ENCODE measurements at places on chromosomes 6 and 20.

DNA sequence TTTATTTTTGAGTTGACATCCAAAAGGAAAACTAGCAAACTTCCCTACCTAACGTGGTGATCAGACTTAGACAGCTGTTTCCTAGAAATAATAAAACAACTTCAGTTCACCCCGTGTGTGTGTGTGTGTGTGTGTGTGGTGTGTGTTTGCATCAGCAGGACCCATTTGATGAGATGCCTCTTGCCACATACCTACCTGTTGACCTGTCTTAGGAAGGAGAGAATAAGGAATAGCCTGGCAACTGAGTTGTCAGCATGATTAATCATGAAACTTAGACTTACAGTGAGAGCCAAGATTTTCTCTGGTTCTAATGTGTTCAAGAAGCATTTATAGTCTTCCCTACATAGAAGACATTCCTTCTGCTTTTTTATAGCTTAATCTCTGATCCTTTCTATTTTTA is 16.1 kb upstream of the PBOV1 start:
- no peak for DNase-seq

GRCh38 chr20:16299897-16300296 is 273.4 kb downstream of the KIF16B start:
- DNase-seq: no peak

DNA sequence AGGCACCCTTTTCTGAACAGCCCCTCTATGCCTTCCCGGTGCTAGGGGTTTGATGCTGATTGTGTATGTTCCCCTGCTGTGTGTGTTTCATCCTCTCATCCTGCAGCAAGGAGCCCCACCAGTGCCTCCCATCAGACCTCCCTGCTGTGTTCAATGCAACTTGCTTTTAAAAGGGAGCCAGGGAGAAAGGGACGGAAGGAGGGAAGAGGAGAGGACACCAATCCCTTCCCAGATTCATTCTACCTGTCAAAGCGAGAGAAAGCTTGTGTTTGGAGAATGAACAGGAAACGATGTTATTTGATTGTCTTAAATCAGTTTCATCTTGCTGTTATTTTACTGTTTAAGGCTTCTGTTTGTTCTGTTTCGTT is 259.2 kb downstream of the ADGB start:
- no peak for DNase-seq

GRCh38 chr6:42230345-42231321 is 13.0 kb upstream of the MRPS10 start:
- DNase-seq: no peak

DNA sequence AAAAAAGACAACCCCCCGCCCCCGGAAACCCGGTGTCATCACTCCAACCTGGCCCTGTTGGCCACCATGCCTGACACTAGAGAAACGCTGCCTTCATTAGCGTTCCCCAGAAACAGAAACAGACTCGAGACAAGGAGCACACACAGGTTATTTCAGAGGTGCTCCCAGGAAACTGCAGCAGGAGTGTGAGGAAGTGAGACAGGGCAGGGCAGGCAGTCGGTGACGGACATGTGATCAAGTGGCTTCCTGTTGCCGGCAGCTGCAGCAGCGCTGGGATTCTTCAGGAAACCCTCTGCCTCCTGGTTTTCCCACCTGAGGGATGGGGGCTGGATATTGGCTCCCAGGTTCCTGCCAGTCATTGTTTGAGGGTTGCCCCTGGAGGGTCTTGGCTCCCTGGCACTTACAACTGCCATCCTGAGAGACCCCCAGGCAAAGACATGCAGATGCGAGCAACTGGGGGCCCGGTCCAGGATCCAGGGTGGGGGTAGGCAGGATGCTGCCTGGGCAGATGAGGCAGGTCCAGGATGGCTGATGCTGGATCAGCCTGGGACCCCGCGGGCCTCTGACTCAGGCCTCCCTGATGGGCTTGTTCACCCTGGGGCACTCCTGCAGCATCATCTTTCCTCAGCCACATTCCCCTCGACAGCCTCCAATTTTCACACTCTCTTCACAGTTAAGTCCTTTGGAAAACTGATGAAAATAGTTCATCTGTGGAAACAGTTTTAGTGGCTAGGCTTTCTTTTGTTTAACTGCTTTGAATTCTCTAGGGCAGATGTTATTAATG is 150.7 kb upstream of the SYNDIG1 start:
- DNase-seq: no peak

DNA sequence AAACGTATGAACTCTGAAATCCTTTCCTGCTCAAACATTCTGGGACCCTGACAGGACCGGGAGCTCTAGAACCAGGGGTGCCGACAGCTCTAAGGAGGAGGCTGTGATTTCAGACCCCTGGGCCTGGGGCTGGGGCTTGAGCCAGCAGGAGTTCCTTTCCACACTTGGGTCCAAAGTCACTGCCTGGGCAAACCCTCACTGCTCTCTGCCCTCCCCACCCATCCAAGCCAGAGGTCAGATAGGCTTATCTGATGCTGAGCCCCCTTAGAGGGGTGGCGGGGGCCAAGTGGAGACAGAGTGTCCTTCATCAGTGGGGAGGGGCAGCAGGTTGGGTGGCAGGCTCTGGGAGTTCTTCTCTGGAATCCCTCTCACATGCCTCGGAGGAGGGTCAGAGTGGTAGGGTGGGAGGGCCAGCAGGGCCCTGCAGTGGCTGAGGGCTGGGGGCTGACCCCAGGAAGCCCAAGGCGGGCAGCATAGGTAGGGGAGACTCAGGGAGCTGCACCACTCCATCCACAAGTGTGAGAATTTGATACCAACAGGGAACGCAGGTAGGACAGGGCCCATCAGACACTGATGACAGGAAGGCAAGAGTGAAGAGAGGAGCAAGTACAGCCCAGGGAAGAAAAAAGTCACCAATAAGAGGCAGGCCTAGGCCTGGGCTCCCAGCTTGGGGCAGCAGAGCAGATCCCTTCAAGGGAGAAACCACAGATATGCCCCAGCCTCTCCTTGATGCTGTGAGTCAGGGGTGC is 121.0 kb downstream of the MRPL14 start:
- DNase-seq: no peak

- no peak for DNase-seq
Observed at GRCh38 chr6:154868143-154868594, 126.9 kb upstream of the TIAM2 start.

GRCh38 chr6:25302677-25303128 is 23.5 kb downstream of the CARMIL1 start:
- no peak for DNase-seq

- DNase-seq: no peak
Observed at GRCh38 chr6:24910961-24911725, 24.6 kb downstream of the RIPOR2 start.

- DNase-seq: no peak
Observed at GRCh38 chr6:147248859-147249258, 44.6 kb downstream of the STXBP5 start.

GRCh38 chr6:74091136-74091793 is 395.3 kb downstream of the CD109 start:
- no peak for DNase-seq

- no peak for DNase-seq
Observed at GRCh38 chr20:51437182-51437924, 105.2 kb downstream of the NFATC2 start.

- no peak for DNase-seq
Observed at GRCh38 chr20:3652221-3652620, 11.0 kb downstream of the GFRA4 start.

GRCh38 chr6:64786736-64787135 is 920.3 kb downstream of the EYS start:
- no peak for DNase-seq

DNA sequence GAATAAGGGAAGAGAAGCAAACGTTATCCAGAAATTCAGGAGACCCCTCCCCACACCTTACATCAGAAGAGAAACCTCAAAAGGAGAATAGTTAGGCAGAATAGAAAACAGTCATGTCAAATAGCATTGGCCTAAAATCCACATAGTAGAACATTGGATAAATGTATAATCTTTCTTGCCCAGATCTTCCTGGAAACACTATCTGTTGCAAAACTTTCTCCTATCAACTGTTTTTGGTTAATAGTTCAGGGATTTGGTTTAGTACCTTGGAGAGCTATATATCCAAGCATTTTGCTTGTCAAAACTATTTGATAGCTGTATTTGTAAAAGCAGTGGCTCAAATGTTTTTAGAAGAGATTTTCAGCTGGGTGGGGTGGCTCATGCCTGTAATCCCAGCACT is 74.3 kb upstream of the PHACTR2 start:
- DNase-seq: no peak

DNA sequence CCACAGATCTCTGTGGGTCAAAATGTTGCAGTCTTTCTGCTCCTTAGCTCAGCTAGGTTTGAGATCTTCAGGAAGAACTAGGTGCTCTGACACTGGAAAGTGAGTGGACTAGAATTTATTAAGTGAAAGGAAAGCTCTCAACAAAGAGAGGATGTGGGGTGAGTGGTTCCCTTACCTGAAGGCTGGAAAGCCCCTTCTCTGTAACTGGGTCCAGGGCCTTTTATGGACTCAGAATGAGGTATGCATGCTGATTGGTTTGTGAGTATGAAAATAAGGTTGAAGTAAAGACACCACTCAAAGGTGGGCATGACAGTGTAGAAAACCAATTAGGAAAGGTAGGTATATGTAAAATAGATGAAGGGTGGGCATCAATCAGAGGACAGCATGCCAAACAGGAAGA is 485.5 kb downstream of the CD109 start:
- DNase-seq: no peak

DNA sequence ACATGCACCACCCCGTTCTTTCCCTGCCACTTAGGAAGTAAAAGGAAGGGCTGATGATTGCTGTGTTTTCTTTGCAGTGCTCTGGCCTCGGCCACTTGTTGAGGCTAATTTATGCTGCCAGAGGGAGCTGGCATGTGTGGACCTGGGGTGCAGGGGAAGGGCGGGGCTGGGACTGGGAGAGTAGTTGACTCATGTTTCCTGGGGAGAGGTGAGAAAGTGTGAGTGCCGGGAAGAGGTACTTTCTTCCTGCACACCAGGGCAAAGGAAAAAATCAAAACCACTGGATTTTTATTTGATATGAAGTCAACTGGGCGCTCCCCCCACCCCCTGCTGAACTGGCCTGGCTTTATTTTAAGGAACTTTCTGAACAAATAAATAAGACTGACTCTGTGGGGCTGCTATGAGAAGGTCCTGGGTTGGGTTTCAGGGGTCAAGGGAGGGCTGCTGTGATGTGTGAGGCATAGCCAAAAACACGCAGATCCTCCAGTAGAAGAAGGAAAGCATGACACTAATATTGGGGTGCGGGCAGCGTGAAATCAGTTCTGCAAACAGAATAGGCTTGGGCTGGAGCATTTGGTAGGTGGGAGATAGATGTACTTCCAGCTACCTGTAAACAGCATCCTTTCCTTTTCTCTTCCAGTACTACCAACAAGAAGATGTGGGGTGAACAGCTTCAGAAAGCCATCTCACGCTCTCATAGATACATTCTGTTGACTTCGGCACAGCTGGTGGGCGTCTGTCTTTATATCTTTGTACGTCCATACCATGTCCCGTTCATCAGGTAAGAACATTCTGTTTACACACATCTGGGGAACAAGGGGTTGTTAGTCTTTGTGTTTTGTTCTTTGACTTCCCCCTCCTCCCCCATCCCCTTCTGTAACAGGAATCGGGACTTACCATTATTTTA is 87.5 kb downstream of the SYNJ2 start:
- DNase-seq: no peak

DNA sequence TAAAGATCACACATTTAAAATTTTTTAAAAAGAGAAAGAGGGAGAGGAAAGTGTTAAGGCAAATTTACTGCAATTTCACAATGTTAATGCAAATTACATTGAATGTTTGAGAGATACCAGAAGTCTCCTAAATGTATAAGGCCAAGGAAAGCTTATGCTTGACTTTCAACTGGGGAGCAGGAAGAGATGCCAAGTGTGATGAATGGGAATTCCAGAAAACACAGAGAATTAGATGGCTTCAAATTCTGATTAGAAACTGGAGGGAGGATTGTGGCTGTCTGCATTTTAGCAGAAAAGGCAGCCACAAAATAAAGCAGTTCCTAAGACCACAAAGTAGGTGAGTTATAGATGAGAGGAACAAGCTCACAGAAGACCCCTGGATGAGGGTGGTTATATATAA is 328.3 kb upstream of the CITED2 start:
- no peak for DNase-seq

DNA sequence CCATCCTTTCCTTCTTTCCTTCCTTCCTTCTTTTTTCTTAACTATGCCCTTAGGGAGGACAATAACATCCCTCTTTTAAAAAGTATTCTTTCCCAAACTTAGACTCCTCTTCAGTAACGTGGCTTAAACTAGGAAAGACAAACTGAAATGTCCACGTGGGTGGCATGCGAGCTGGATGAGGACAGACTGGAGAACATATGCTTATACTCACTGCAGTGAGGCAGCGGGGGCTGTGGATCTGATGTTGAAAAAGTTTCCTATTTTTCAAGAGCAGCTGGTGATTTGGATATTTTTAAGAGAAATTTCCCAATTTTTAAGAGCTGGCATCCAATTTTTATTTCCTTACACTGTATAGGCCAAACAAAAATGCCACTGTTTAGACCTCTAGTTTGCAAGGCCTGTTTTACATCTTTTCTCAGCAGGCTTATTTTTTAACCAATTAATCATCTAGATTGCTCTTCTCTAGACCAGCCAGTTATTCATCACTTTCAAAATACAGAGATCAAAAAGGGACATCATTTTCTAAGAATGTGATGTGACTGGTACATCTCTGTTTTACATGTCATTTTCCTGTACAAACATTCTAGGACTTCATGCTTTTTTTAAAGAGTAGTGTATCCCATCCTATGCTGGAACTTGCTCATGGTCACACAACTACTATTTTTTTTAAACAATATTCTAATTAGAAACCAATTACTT is 226.5 kb downstream of the BTBD9 start:
- no peak for DNase-seq

DNA sequence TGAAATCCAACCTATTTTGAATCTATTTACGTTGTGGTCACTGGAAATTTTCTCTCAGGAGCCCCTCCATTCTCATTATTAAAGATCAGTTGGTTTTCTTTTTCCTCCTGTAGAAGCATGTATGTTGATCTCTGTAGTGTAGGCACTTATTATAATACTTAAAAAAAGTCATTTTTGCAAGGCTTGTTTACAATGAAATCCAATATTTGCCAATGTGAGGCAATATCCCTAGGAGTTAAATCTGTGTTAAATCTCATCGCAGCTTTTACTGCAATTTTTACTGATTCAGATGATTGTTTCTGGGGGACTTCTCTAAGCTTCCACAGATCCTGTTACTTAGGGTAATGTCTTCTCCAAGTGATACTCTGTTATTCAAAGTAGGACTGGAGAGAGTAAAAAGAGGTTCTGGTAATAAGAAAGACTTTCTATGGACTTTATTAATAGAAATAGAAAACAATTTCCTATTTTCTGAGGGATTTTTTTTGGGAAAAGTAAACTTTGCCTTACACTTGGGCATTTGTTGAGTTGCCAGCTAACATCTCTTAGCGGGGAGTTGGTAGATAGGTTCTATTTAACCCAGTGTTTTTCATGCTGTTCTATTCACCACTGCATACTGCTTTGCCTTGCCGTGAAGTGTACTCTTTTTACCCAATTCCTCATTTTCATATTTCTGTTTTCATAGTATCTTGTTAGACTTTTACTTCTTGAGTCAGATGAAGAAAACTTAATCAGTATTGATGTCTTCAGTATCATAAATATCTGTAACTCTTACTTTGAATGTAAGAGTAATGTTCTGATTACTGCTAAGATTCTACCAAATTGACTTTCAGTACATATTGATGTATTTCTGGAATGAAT is 48.6 kb downstream of the CDKAL1 start:
- DNase-seq: no peak

Data from C1 segment of cervical spinal cord (tissue), 14 donors.